SJSA1 (cell line): ENCODE measurements at places on chromosomes 5 and 9.

- no peak for DNase-seq
Measured at GRCh38 chr9:27426511-27427271, 97.4 kb upstream of the IFNK start.

DNA sequence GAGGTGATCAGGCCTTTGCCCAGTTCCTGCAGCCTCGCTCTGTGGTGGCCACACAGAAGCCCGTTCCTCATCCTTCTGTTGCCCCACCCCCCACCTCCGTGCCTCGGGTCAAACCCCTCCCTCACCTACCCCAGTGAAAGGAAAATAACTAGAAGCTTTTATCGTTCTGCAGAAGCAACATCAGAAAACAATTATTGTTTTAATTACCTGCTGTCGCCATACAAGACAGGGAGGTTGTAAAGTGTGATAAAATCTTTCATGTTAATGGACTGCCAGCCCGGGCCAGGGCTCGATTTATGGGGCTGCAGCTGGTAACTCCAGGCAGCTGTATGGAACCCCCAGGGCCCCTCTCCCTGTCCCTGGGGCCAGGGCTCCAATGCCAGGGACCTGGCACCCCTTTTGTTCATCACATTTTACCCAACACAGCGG is 20.6 kb downstream of the UNC5A start:
- no peak for DNase-seq

- no peak for DNase-seq
Measured at GRCh38 chr9:10008101-10008799, 604.6 kb downstream of the PTPRD start.

- DNase-seq, result no peak
Measured at GRCh38 chr9:94761481-94761880, 35.0 kb downstream of the AOPEP start.

DNA sequence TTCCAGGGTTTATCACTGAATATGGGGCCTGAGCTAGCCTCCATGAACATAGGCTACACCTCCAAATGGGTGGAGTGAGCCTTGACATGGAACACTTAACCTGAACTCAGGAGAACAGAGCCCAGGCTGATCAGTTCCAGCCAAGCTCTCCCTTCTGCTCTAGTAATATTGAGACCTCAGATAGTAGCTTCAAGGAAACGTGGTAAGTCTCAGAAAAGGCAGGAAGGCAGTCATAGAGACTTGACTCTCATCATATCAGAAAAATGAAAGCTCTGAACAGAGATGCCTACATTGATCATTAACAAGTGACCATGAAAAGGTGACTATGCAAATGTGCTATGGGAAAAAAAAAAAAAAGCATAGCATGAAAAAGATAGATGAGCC is 40.5 kb upstream of the MYO10 start:
- no peak for DNase-seq

GRCh38 chr5:158010831-158011230 is 151.9 kb upstream of the CLINT1 start:
- no peak for DNase-seq

- no peak for DNase-seq
Measured at GRCh38 chr5:122705851-122706250, 69.0 kb upstream of the SNX2 start.

DNA sequence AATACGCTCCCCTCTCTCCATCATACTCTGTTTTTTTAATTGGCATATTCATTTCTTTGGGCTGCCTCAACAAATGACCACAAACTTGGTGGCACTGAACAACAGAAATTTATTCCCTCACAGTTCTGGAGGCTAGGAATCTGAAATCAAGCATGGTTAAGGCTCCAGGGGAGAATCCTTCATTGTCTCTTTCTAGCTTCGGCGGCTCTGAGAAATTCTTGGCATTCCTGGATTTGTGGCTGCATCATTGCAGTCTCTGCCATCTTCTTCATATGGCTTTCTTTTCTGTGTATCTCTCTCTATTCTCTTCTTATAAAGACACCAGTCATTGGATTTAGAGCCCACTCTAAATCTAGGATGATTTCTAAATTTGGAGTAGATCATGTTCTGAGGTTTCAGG is 10.9 kb upstream of the SLC24A2 start:
- peak; percentile 15 for DNase-seq

DNA sequence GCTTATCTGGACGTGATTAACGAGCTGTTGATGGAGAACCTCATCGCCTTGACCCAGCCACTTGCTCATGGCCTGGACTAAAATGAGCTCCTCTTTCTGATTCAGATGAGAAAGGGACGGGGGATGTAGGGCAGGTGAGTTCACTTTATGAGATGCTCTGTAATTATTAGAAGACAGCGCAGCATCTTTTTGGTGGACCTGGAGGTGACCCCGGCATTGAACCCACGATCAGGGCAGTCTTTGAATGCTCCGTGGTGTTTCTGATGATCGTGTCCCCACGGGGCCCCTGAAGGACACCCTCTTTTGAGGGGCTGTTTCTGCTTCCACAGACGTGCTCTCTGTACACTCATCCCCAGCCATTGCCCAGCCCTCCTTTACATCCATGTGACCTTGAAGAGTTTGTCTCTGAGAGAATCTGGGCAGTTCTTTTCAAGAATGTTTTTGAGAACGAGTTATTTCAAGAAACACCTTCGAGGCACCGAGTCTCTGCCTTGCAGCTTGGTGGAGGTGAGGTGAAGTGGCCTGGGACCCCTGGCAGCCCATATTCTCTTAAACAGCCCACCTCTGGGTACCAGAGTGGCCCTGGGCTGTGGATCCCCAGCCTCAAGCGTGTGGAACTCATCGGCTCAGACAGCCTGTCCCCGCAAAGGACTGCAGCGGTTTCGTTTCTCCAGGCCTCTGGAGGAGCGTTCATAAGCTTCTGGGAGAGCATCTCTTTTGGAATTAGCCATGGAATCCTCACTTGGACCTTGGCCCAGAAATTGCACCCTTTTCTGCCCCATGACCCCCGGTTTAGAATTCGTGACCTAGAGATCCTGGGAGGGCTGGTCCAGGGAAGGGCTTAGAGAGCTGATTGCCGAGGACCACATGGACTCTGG is 50.3 kb downstream of the COL5A1 start:
- DNase-seq, result no peak

- no peak for DNase-seq
Measured at GRCh38 chr9:108997112-108997511, 16.2 kb downstream of the CTNNAL1 start.

GRCh38 chr5:38546691-38547146 is 9.7 kb downstream of the LIFR start:
- no peak for DNase-seq

DNA sequence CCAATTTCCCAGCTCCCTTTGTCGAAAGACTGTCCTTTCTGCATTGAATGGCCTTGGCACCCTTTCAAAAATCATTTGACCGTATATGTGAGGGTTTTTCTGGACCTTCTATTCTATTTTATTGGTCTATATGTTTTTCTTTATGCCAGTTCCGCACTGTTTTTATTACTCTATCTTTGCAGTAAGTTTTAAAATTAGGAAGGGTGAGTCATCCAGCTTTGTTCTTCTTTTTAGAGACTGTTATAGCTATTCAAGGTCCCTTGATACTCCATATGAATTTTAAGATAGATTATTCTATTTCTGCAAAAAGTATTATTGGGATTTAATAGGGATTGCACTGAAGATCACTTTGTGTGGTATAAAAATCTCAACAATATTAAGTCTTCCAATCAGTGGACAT is 44.2 kb upstream of the STARD4 start:
- DNase-seq, result no peak

- no peak for DNase-seq
Measured at GRCh38 chr9:16386007-16386826, 484.3 kb downstream of the BNC2 start.

DNA sequence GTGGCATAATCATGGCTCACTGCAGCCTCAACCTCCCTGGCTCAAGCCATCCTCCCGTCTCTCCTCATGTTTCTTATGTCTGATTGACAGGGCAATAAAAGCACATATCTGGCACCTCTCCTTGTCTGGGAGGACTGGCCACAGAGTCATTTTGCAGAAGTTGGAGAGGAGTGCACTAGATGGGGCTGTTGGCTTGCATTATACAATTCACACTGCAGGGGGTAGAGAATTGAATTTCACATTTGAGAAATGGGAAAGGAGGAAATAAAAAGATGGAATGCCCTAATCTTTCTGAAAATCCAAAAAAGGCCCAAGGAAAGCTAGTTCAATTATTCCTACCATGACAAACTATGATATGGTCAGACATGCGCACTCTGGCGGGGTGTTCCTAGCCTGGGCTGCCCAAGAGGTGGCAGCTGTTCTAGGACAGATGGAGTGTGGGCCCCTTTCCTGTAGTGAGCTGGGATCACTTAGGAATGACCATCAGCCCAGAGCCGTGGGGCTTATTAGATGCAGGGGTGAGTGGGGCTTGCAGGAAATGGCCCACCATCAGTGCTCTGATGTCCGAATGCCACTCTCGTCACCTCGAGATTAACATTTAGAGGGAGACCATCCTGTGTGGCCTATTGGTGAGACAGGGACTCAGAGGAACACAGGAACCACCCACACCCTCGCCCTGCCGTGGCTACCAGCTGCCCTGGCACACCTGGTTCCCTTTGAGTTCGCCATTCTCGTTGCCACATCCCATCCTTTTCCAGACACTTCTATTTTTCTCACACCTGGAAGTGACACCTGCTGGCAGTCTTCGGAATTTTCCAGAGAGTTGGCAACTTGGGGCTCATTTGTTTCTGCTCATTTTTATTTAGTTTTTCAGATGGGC is 21.8 kb upstream of the ANKRD18A start:
- peak; percentile 46 for DNase-seq

- no peak for DNase-seq
Measured at GRCh38 chr5:120545007-120545406, 80.9 kb downstream of the PRR16 start.

- DNase-seq, result no peak
Measured at GRCh38 chr9:84970432-84970831, 300.9 kb downstream of the NTRK2 start.

DNA sequence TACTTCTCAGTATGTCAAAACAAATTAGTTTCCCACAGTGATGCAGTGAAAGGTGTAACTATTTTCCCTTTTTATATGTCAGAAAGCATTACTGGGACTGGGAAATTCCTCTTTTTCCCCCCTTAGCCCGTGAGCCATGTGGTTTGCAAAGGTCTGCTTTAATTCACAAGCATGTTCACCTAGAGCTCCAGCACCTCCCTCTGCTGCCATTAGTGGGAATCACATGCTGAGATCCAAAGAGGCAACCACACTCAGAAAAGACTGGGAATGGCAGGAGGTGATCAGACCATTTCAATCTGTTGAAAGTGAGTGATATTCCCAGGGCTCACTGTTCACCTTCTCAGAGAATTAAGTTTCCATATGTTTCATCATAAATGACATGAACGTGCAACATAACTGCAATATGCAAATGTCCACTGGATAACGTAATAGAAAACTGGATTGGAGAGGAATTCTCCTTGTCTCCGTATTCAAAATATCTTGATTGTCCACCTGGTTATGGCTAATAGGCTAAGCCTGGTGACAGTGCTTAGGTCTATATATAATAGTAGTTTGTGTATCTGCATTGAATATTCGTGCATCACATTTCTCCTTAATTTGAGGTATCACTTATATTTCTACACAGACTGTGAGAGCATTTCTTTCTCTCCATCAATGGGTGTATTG is 703.5 kb upstream of the WWC1 start:
- DNase-seq, result peak; percentile 48

DNA sequence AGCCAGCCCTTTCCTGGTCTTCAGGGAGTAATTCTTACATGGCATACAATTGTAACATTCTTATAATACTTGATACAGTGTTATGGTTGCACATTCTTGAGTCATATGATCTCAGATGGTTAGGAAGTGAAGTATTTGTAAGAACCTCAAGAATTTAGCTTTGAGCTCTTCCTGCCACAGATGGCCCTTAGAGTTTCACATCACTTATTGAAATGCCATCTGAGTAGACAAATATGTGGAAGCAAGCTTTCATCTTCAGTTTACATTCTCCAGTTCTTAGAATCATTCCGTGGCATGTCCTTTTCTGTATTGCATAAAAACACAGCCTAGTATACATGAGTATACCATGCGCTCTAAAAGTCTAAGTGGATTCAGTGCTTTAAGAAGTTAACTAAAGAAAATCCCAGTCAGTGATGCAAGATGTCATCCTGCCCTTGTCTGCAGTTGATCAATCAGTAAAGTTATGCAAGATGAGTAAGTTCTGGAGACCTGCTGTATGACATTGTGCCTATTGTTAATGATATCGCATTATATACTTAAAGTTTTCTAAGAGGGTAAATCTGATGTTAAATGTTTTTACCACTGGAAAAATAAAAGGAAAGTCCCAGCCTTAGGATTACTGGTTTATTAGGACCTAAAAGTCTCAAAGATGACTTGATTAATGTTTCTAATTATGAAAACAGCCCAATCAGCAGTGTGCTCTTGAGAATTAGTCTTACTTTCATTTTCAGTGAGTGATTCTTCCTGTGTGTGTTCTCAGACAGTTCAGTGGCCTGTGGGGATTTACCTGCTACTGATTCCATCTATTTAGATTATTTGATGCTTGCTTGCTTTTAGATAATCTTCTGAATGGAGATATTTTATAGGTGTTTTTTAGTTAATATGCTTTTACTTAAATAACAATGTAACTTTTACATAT is 29.4 kb downstream of the RHOBTB3 start:
- DNase-seq, result peak; percentile 93

GRCh38 chr9:123863164-123863855 is 66.6 kb downstream of the DENND1A start:
- no peak for DNase-seq

- DNase-seq, result no peak
Measured at GRCh38 chr5:80895523-80895922, 64.6 kb upstream of the RASGRF2 start.

DNA sequence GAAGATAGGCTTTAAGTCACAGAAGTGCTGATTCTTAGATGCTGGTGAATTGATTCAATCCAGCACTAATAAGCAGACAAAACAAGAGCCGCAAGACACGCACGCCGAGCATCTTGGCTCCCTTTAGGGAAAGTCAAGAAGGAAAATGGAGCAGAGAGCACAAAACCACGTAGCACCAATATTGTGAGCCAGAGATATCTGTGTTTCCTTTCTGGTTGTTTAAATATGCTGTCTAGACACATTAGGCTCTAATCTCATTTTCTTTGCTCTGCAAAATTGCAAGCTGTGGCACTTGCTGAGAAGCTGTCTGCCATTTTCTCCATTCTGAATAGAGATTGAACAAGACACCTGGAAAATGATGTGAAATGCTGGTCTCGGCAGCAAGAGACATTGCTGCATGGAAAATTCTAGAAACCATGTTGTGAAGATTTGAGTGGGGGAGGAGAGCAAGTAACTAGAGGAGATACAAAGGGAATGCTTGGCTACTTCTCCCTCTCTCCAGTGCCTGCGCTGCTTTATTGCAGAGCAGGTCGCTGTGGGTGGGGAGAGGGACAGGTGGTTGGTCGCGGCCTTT is 336.3 kb downstream of the MED10 start:
- DNase-seq, result no peak

GRCh38 chr5:124310453-124310852 is 436.0 kb downstream of the ZNF608 start:
- peak; percentile 38 for DNase-seq

GRCh38 chr5:113270086-113270485 is 164.7 kb downstream of the TSSK1B start:
- no peak for DNase-seq

DNA sequence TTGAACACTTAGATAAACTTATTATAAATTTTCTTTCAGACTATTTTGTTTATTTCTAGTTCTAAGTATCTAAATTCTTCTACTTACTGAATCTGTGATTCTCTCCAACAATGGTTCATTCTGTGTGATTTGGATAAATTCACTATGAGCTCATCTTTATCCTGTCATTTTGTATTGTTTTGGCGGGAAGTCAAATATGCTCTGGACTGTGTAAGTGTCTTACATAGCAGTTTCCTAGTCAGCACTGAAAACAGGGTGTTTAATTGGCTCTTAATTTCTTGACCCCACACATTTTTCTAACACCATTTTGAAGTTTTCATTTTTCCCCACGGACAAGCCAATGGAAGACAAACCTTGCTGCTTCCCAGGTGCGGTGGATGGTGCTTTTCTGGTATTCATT is 207.0 kb upstream of the ACO1 start:
- DNase-seq, result no peak
